Activated CD4-positive, alpha-beta T cell treated with anti-CD3 and anti-CD28 coated beads for 48 hours (primary cell): ENCODE measurements at places on chromosomes 1 and 21.
A peak's percentile ranks its signal among the peaks of the same experiment; 100 is the strongest.

- no peak for DNase-seq
Observed at GRCh38 chr1:26070296-26070962, 3.0 kb upstream of the TRIM63 start.

GRCh38 chr1:221940631-221941030, 198.7 kb upstream of the DUSP10 start:
- DNase-seq = no peak

DNA sequence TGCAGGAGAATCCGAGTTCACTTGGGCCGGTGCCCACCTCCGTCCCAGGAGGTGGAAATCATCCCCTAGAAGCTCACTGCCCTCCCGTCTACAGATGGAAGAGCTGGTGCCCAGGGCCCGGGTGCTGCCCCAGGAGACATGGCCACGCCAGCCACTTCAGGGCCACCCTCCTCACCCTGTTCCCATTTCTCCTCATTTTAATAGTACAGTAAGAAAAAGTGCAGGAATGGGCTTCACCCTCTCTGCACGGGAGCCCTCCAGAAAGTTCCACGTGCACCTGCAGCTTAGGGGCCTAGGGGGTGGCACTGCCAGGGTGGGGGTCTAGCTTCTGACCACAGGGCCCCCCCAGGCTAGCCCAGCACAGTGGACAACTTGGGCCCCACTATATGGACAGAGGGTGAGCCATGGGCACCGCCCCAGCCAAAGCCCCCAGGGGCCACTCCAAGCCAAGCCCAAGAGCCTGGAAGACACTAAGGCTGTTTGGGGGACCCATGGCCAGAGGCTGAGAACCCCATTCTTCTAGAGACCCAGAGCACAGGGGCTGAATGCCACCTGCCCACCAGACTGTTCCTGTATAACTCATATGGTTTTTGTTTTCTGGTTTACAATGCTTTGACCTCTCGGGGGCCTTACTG, 3.4 kb upstream of the FTCD start:
- no peak for DNase-seq

DNA sequence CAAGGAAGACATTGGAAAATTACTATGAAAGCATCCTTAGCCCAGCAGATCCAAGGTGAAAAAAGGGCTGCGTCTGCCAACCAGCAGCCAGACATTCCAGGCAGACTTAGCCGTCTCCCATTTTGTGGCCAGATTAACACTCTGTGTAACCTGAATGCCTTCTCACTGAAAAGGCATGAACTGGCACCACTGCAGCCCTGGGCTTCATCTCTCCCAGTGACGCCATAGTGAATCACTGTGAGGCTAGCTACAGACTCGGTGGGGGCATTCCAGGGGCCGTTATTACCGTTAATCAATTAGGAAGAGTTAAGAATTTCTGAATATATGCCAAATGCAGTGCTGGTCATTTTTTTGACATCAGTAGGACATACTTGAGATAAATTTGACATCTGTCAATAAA, 627.4 kb downstream of the LMO4 start:
- DNase-seq = no peak

DNA sequence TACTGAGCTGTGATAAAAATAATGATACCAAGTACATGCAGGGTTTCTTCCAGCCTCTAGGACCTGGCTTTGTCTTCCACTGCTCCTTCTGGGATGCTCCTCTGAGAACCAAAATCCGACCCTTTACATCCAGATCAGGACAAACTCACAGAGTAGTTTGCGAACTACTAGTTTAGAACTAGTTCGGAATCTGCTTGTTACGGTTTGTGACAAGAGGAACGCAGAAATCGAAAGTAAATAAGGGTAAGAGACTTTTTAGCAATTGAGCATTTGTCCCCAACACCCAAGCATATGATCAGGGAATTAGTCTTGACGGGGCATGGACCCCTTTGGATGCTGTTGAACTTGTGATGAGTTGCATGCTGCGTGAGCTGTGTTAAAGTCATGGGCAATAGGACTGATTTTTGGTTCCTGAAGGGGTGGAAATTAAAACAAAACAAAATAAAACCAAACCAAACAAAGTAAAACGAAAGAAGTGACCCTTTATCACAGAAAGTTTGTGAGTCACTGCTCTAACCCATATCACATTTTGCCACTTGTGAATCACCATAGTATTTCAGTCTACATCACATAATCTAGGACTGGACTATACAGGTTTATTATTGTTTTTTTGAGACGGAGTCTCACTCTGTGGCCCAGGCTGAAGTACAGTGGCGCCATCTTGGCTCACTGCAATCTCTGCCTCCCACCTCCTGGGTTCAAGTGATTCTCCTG, 35.7 kb upstream of the ERRFI1 start:
- DNase-seq = no peak

- DNase-seq = peak; percentile 13
Observed at GRCh38 chr1:39268112-39268581, 63.7 kb downstream of the MACF1 start.

- DNase-seq = no peak
Observed at GRCh38 chr1:27789540-27790041, 16.6 kb downstream of the STX12 start.

DNA sequence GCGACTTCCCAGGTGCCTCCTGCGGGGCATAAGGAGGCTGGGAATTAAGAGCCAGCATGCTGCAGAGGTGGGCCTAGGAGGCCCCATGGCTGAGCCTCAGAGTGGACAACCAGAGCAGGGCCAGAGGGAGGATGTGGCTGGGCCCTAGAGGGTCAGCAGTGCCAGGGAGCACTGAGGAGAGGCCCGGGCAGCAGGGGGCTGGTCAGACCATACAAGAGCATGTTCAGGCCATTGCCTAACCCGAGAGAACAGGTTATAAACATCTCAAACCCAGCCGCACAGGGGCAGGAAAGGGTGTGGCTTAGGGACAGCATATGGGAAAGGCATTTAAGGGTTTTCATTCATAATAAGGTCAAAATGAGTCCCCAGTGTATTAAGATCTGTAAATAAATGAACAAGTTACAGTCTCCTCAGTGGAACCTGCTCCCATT, 51.1 kb downstream of the IER5 start:
- DNase-seq = no peak

DNA sequence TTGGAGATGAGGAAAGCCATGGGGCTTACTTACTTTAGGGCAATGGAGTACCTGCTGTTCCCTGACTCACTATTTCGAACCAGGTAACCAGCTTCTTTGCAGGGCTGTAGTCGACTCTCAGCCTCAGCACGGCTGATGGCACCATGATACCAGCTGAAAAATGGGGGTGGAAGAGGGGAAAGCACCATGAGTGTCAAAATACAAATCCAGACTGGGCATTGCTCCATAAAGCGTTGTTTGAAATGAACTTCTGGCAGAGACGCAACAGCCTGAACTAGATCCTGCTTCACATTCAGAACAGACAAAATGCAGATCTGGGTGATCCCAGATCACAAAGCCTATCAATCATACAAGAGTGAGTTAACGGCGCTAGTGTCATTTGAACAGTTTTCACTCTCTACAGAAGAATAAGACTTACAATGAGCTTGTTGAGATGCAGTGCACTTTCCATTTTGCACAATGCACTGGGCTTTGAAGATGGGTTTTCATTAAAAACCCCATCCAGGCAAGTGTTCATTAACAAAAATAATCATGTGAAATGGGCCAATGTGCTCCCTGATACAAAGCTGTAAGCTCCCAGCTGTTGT, 16.0 kb upstream of the TDRD10 start:
- no peak for DNase-seq

DNA sequence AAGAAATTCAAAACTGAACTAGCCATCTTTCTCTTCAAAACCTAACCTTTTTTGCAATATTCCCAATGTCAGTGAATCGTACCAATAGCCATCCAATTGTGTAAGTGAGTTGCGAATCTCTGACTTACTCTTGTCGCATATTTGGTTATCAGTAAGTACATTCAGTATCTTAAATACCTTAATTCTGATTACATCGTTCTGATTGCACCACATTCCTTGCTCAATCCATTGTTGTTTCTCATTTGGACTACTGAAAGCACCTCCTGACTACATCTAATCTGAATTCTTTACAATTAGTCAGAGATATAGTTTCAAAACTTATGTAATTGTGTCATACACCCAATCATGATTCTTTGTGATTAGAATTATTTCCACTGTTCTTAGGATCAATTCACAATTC, 16.8 kb upstream of the BRINP3 start:
- DNase-seq = no peak

GRCh38 chr1:21492356-21492625, 16.9 kb upstream of the ALPL start:
- DNase-seq = no peak

DNA sequence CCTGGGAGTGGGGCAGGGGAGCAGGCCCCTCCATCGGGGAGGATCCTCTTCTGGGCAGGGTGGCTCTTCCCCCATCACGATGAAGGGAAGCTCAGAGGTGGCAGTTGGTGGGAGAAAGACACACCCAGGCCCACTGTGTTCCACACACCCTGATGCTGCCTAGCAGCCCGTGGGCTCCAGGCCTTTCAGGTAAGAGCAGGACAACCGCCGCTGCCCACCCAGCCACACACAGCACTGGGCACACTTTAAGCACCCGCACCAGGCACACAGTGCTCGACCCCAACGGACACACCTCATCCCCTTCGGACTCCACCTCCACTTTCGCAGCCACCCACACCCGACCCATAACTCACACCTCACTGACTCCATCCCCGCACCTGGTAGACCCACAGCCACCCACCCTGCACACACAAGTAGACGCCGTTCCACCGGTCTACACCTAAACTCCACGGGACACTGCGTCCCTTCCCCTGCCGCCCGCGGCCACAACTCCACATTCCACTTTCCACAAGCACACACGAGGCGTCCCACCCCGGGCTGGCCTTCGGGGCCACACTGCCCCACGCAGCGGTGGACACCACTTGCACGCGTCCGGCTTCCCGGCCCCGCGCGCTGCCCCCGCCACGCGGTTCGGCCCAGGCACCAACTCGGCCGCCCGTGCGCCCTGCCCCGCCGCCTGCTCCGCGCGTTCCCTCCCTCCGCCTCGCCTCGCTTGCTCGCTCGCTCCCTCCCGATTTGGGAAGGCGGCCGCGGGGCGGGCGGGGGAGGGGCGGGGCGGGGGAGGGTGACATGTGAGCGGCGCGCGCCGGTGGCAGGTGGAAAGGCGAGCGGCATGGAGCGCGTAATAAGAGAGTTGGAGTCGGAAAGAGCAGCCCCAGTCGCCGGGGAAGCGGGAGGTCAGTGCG, at the start of gene KCNQ4:
Gene KCNQ4 (plus strand): TSS at position 787 of the 905 bp plus-strand sequence. CDS start 307 bp downstream, outside the sequence.
- DNase-seq = peak; percentile 41

GRCh38 chr1:212737559-212737958, 37.9 kb upstream of the BATF3 start:
- DNase-seq = no peak

DNA sequence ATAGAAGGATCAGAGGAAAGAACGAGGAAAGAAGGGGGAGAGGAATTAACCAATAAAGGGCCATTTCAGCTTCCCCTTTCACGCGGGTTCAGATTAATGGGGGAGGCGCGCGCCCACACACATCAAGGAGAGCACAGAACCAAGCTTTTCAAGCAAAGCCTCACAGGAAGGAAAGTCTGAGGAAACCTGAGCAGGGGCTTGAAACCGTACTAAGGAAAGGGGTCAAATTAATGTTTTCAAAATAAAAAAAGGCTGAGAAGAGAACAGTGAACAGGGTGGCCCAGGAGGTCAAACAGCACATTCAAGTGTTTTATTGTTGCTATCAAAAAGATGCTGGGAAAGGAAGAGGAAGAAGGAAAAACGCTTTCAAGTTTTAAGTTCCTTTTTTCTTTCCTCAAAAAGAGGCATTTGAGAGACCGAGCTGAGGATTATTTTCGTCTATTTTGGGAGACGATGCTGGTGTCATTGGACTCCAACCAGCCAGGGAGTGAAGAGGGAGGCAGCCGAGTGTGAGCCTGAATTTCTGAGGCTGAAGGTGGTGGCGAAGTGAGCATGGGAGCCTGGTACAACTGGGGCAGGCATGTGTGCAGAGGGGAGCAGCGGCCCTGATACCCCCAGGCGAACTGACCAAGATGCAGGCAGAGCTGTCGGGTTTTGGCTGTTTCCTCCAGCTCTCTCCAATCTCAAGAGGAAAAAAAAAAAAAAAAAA, 88.4 kb downstream of the PROX1 start:
- no peak for DNase-seq

GRCh38 chr21:41778930-41779600, 12.2 kb upstream of the RIPK4 start:
- DNase-seq = no peak

- no peak for DNase-seq
Observed at GRCh38 chr21:18545908-18546307, 142.3 kb upstream of the TMPRSS15 start.

DNA sequence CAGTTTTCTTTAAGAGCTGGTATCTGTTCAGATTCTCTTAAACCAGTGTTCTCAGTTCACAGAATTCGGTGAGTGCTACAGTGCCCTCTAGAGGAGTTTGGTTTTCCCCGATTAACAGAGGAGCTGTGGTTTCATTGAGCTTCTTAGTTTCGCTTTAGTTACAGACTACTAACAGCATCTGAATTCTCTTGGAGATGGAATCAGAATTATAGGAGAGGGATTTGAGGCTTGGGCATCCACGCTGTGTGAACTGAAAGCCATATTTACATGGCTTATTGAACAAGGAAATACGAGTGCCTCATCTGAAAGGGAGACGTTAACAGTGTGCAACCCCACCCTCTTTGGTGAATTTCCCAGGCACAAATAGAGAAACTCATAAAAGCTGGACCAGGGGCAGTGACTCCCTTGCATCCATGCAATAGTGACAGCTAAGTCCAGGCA, 202.0 kb downstream of the USH2A start:
- peak; percentile 5 for DNase-seq

DNA sequence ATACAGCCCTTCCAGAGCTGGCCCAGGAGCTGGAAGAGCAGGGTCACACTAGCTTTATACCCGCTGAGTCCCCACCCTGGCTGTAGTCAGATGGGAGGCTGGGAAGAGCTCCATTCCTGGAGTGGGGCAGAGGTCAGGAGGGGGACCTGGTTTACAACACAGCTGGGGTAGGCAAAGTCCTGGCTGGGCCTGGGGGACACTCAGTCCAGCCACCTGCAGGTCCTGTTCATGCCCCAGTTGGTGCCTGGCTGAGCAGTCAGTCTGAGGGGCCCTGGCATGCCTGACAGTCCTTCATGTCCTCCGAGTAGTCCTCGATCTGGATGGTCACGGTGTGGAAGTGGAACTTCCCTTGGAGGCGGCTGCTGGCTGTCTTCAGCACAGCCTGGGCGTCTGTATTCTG, 7.0 kb downstream of the SLC30A2 start:
- DNase-seq = no peak

- no peak for DNase-seq
Observed at GRCh38 chr1:21263653-21264225, 26.5 kb downstream of the ECE1 start.

- DNase-seq = peak; percentile 28
Observed at GRCh38 chr1:89762386-89762778, 58.5 kb upstream of the LRRC8D start.

DNA sequence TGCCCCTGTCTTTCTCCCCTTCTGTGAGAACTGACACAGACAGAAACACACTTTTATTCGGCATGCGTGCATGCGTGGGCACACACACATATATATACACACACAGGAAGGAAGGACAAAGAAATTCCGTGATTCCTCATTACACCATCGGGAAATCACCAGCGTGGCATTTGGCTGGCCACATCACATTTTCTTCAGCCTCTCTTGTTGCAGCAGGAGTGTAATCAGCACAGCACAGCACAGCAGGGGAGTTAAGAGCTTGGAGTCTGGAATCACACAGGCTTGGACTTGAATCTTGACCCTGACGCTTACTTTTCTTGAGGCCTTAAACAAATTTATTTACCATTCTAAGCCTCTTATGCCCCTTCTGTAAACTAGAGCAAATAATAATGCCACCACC, 45.3 kb upstream of the EPHA8 start:
- DNase-seq = no peak
